Activated CD8-positive, alpha-beta memory T cell treated with anti-CD3 and anti-CD28 coated beads, Interleukin-2, amount 10 ng/mL, durations not matched to agents 7 days and 5 days (primary cell): ENCODE measurements at places on chromosomes 4 and X. TPM values are rescaled to one million over a fixed set of nuclear protein-coding genes. Genes with fewer than 3 reads are reported as not detected.

GRCh38 chrX:144566592-144566991 is 680.7 kb upstream of the SPANXN1 start:
- no peak for DNase-seq

GRCh38 chr4:15719506-15719905 is 16.6 kb downstream of the BST1 start:
- no peak for DNase-seq

DNA sequence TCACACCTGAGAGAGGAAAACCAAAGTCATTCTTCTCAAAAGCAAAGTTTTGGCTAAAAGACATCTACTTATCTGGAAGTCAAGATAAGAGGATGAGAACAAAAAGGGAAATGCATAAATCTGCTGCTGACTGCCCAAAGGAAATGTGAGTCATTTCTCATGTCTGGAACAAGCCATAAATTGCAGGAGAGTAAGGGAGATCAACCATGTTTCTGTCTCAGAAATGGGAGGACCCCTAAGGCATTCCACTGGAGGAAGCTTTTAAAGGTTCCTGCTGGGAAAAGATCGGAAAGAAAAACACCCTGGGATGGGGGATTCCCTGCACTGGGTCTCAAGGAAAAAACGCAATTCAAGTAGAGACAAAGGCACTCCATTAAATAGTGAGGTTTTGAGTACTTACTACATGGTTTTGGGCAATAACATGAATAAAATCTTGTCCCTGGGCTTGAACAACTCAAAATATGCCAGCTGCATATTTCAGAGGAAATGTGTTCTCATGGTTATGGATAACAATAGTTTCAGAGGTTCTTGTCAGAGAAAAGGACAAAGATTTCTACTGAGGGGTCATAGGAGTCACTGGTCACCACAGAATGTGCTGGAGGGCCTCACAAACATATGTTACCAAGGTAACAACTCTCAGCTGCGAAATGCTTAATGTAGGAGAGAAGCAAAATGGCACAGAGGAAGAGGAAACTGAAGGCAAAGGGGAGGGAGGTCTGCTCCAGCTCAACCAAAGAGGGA is 19.3 kb downstream of the GPR143 start:
- no peak for DNase-seq

- peak; percentile 80 for DNase-seq
Measured at GRCh38 chr4:184745831-184746795, 12.2 kb upstream of the CENPU start.

GRCh38 chrX:96449896-96450295 is 234.7 kb upstream of the DIAPH2 start:
- DNase-seq, result no peak

DNA sequence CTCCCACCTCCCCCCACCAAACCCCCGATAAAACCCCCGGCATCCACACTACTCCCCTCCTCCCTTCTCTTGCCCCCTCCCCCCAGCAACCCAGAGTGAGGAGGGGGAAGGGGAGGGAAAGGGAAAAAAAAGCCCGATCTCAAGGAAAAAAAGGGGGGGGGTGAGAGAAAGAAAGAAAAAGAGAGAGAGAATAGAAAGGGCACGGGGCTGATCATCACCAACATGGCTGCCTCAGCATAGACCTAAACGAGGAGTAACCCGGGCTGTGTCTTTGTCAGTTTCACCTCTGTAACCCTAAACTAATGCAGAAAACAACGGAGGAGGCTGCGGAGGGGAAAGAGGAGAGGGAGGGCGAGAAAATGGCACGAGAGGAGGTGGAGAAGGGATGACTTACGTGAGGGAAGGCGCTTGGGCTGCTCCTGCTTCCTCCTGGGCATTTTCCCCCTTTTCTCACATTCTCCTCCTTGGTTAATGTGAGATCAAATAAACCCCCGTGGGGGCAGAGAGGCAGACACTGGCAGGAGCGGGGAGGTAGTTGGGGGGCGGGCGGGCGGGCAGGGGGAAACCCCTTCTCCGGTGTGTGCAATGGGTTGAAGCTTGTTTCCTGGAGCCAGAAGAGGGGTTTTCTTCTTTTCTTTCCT is 532 bp downstream of the ZNF827 start:
- DNase-seq, result peak; percentile 57

- DNase-seq, result no peak
Measured at GRCh38 chr4:147916351-147916750, 184.5 kb downstream of the ARHGAP10 start.

DNA sequence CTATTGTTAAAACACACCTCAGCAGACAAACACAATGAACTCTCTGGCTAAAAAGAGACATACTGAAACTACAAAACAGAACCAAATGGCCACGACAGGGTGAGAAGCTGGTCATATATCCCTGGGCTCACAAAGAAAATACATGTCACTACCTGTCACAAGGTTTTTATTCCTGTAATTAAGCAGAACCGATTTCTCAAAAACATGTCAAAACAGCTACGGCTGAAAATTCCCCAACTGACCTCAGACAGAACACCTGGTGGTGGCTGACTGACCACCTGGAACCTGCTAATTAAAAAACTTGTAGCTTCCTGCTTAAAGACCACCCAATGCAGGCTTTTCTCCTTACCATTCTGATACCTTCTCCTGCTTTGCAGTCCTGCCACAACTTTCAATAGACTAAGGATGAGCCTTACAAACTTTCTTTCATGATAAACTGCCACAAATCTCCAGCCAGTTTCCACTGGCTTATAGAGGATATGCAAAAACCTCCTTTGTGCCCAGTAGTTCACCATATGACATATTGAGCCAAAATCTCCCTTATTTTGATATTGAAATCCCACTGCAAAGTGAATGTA is 571.9 kb downstream of the SPOCK3 start:
- DNase-seq, result no peak

DNA sequence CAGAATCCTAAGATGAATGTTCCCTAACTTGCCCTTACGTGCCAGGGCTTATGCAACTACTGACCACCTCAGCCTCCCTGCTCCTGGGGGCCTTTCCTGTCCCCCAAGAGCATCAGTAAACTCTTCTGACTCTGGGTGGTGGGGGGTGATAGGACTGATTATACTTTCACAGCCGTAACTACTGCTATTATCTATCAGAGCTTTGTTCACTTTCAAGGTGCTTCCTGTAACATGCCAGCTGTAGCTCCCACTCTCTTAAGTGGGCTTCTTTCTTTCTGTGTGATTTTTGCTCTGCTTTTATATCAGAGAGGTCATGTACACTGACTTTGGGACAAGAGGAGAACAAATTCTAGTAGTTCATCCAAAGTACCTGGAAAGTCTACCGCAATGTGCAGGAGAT is 25.3 kb downstream of the SPINK2 start:
- DNase-seq, result no peak

DNA sequence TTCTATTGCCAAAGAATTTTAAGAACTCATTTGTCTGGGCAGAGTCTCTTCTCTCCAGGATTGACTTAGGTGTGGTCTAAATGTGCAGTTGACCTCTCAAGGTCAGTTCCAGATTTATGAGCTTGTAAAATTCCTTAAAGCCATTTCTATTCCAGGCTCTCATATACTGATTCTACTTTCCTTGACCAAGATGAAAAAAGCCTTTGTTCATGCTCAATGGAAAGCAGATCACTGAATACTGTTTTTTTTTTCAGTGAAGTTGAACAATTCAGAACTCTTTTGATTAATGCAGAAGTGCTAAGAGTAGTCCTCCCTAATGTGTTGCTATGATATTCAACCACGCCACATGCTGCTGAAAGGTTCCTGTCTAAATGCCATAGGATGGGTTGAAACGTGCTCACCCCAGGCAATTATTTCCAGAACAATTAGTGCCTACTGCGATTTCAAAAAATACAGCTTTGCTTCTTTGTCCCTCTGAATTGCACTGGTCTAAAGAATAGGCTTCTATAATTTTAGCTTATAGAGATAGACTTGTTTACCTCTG is 312.4 kb upstream of the PABPC5 start:
- DNase-seq, result no peak

- no peak for DNase-seq
Measured at GRCh38 chrX:150566734-150567182, 1.7 kb upstream of the MTM1 start.

DNA sequence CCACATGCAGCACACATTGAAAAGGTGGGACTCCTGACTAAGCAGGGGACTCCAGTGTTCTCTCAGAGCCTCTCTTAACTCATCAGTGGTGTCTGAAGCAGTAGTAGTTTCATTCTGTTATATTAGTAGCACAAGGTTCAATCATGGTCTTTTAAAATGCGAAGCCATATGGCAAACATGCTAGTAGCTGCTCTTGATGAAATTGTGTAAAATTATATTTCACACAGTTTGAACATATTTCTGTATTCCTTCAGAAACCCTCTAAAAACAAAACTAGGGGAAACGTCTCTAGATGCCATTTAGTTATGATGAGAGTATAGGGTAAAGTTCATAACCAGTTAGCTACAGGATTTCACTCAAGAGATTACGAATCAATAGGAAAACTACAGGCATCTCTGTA is 176.9 kb downstream of the DCTD start:
- DNase-seq, result no peak

DNA sequence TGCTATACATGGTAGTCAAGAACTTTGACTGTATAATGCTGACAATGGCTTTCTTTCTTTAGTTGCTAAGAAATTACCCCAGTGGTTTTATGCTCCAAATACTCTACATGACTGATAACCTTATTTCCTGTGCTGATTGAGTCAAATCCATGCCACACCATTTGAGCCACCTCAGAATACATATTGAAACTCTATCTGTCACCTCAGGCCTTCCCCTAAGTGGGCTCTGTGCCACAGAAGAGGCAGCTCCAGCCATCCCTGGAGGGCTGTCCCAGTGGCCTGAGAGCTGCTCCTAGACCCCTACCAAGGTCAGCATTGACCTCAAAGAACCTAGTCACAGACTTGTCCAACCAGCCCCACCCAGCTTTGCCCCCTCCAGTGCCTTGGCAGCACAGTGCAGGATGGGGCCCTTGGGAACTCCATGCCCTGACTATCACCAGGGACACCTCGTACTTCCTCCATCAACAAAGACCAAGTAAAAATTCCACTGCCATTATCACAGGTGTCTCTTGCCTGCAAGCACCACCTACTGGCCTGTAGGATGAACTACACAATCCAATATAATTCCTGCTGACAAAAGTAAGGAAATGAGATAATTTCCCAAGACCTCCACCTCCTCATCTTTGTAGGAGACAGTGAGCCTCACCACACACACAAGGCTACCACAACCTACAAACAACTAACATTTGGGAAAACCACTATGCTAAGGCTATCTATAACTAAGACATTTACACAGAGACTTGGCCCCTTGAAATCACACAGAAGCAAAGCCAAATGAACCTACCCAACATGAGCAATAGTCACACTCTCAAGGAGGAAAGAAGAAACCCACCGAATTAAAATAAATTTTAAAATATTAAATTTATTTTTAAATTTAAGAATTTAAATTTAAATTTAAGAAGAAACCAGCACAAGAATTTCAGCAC is 239.9 kb downstream of the NKX6-1 start:
- DNase-seq, result no peak

DNA sequence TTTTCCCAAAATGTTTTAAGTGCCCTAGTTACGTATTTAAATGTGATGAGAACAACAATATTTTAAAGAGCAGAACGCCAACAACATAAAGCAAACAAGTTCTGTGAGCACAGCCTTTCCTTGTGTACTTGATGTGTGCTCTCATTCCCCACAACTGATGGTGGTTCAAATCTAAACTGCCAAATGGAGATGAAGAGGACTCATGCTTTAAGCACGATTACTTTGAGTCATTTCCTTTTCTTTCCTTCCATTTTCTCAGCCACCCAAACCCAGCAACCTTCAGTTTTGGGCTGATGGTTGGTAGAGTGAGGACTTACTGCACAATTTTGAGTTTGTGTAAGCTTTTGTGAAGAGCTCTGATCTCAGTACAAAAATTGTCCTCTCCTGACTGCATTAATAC is 1.7 kb downstream of the NSD2 start:
- DNase-seq, result peak; percentile 71

DNA sequence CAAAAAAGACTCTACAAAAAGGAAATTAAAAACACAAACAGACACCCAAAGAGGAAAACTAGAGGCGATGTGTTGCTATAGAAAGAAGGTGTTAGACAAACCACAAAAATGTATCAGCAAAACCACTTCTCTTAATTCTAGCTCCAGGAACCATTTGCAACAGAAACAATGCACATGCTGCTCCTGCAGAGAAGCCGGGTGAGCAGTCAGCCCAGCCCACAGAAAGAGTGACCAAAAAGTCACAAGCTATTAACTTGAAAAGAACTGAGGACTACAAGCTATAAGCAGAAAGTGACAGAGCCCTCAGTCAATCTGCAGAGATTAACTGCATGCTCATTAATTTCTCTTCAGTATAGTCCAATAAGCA is 96.2 kb upstream of the KLHL13 start:
- no peak for DNase-seq

Gene ADGRL3
- total RNA-seq, result not detected

Gene QDPR
- total RNA-seq, result 25.8 TPM

Gene FAAH2
- 1.1 TPM for total RNA-seq

Gene TMEM144
- not detected for total RNA-seq

Gene CCNA2
- total RNA-seq, result 129 TPM

Gene SLC7A11
- 5.2 TPM for total RNA-seq

Gene NAP1L3
- total RNA-seq, result 0.47 TPM
